ENCODE measurements at places on chromosomes 12 and 14. TPM values are rescaled to one million over a fixed set of nuclear protein-coding genes. Genes with fewer than 3 reads are reported as not detected.

The RFX4 gene
- 3.6 TPM for total RNA-seq

The SERPINA12 gene
- not detected for total RNA-seq

The AMN gene
- not detected for total RNA-seq

The KRT79 gene
- not detected for total RNA-seq

The YEATS4 gene
- total RNA-seq = 31.5 TPM

The VRTN gene
- not detected for total RNA-seq

The OR6C4 gene
- not detected for total RNA-seq

The KRT2 gene
- not detected for total RNA-seq

The TGFB3 gene
- total RNA-seq = 33.2 TPM

The ASPG gene
- total RNA-seq = 0.94 TPM

The DLK1 gene
- total RNA-seq = 0.31 TPM

The LTBP2 gene
- total RNA-seq = 0.94 TPM

The DPY19L2 gene
- 38.4 TPM for total RNA-seq

The RHNO1 gene
- 41.5 TPM for total RNA-seq

The SPTB gene
- total RNA-seq = 18.2 TPM

The OR4E2 gene
- total RNA-seq = not detected

The BLOC1S1 gene
- total RNA-seq = 46.0 TPM

The KLHDC1 gene
- 15.9 TPM for total RNA-seq

The CCDC175 gene
- 3.3 TPM for total RNA-seq

The KRT80 gene
- not detected for total RNA-seq

The TMEM229B gene
- total RNA-seq = 23.9 TPM

The TAS2R9 gene
- total RNA-seq = 1.2 TPM

The SEC23A gene
- 137 TPM for total RNA-seq

The CEP128 gene
- total RNA-seq = 38.2 TPM

The NOS1 gene
- 1.2 TPM for total RNA-seq

The PPHLN1 gene
- total RNA-seq = 76.0 TPM

The TMEM30B gene
- 0.16 TPM for total RNA-seq

The KRT6C gene
- not detected for total RNA-seq

The KLRB1 gene
- total RNA-seq = not detected

The ITGA7 gene
- total RNA-seq = 6.2 TPM

The EPS8 gene
- 110 TPM for total RNA-seq

The PAPOLA gene
- total RNA-seq = 225 TPM

The MON2 gene
- 90.8 TPM for total RNA-seq

The LRIG3 gene
- 12.3 TPM for total RNA-seq

Data from occipital lobe (tissue), 3 donors.